ENCODE measurements at places on chromosomes 11 and 22.

DNA sequence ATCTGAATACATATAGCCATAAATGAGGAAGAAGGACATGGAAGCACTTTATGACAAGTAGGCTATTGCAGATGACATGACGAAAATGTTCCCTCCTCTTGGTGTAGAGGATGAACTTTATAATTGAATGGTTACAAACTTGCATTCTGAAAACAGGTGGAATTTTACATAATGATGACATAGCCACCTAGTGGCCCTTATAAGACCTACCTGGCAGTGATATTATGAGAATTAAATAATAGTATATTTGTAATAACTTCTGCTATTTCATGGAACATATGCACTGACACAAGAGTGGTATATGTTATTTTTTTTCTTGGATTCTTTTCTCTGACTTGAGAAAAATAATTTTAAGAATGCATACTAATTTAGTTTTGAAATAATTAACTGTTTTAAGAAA lies 22.9 kb downstream of the TRIM22 start:
- peak; percentile 45 for DNase-seq

DNA sequence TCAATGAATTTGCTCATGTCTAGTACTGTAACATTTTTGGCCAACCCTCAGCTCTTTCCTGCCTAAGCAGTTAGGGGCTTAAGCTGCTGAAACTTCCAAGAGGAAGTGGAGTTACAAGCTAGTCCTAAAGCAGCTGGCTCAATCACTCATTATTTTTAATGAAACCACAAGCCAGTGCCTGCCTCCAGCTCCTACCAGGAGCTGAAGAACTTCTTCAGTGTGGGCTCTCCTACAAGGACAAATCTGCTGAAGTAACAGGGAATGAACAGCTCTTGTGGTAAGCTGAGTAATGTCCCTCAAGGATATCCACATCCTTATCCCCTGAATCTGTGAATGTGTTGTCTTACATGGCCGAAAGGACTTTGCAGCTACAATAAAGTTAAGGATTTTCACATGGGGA lies 112.5 kb downstream of the BBOX1 start:
- DNase-seq: no peak

- DNase-seq: peak; percentile 36
These were observed 2.4 kb upstream of the PPFIBP2 start for GRCh38 chr11:7511401-7511800.

GRCh38 chr11:133705074-133705648 lies 140.2 kb downstream of the SPATA19 start:
- no peak for DNase-seq

GRCh38 chr22:27154717-27155116 lies 497.3 kb downstream of the MIAT start:
- no peak for DNase-seq

GRCh38 chr11:44004452-44005062 lies 43.2 kb upstream of the ACCSL start:
- DNase-seq: no peak

DNA sequence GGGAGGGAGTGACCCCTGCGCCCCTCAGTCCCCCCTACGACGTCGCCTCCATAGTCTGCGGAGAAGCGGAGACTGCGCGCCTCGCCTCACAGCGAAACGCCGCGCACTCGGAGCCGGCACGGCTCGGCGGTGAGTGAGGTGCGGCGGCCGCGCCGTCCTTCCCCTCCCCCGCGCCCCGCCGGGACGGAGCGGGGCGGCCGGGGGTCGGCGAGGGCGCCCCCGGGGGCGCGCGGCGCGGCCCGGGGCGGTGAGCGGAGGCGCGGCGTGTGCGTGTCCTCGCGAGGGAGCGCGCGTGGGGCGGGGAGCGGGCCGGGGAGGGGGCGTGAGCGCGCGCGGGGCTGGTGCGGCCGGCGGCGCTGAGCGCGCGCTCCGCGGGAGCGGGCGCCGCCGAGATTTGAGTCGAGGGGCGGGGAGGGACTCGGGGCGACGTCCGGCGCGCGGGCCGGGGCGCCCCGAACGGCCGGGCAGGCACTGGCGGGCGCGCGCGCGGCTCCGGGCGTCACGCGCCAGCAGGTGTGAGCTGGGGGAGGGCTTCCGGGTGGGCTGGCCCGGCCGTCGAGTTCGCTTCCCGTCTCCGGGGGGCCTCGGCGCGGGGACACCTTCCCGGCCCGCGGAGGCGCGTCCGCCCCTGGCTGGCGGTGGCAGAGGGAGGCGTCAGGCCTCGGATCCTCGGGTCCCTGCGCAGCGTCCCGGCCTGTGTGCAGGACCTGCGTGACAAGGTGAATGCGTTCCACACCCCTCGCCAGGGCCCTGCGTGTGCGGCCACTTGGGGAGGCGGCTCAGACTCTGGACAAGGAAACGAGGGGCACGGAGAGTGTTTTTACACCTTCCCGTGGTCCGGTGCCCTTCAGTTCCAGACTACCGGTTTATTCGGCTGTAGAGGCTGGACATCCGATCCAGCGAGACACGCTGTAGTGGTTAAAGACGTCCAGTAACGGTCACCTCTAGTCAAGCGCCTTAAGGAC lies 50.4 kb downstream of the FAM83F start:
- peak; percentile 19 for DNase-seq

Measured in renal cortical epithelial cell (primary cell).